D341Med (cell line): ENCODE measurements at places on chromosomes 1 and 21.

GRCh38 chr1:53061859-53062707, at the start of gene PODN:
Gene PODN, plus strand, starts transcription at chr1:53062213. Its CDS starts 7,643 bp downstream, at chr1:53069856.
- peak; percentile 36 for DNase-seq

- DNase-seq, result no peak
Observed at GRCh38 chr21:45231705-45232104, 56.0 kb downstream of the POFUT2 start.

DNA sequence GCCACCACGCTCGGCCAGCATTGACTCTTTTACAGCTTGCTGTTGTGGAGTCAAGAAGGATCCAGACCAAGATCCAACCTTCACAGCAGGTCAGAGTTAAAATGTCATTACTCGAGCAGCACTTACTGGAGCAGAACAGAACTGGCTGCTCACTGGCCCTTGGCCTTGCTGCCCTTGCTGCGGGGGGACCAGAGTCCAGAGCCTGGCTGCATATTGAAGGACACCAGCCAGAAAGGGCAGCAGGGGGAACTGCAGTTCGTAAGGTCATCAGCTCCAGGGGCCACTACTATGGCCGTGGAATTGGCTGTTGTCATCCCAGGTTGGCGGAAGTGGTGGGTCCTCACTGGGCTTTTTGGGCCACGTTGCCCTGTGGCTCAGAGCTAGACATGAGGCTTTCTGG, 15.3 kb upstream of the GPR137B start:
- DNase-seq, result no peak

- no peak for DNase-seq
Observed at GRCh38 chr1:186994897-186995296, 166.1 kb downstream of the PLA2G4A start.

DNA sequence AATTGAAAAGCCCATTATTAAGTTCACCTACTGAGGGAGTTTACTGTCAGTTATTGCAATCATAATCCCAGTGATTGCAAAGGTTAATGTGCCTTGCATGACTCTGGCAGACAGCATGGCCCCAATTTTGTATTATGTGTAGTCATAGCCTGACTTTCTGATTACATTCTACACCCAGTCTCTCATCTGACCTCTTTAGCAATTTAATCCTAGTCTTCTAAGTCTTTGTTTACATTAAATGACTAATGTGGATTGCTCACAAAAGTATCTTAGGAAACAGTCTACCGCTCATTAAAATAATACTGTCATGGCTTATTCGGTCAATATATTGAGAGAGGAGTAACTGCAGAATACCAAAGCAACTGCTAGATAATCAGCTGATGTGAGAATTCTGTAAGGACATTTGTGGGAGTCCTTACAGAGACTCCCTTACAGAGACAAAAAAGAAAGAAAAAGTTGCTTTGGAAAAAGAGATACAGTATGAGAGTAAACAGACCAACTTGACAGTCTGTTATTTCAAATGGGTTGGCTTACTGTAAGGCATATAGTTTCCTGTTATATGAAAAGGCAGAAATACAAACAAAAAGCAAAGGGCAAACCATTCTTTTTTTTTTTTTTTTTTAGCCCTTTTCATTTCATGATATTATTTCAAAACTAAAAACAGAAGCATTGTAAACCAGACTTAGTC, 42.8 kb downstream of the SMG7 start:
- no peak for DNase-seq

DNA sequence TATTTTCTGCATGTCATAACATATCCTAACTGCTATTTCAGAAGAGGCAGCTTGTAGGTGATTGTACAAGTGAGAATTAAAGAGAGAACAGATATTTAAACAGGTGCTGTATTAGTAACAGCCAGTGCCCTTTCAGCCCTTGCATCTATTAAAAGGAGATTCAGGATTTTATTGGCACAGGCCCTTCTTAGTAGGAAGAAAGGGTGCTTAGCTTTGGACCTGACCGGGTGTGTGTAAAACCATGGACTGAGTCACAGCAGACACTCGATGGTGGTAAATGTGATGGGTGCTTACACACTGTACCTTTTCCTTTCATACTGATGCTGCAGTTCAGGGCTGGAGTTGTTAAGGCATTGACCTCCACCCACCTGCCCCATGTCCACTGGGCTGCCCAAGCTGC, 12.7 kb upstream of the CD101 start:
- DNase-seq, result no peak
